WERI-Rb-1 (cell line): ENCODE measurements at places on chromosomes 13 and 19.

GRCh38 chr19:23512151-23512925, 117.1 kb upstream of the ZNF91 start:
- no peak for DNase-seq

DNA sequence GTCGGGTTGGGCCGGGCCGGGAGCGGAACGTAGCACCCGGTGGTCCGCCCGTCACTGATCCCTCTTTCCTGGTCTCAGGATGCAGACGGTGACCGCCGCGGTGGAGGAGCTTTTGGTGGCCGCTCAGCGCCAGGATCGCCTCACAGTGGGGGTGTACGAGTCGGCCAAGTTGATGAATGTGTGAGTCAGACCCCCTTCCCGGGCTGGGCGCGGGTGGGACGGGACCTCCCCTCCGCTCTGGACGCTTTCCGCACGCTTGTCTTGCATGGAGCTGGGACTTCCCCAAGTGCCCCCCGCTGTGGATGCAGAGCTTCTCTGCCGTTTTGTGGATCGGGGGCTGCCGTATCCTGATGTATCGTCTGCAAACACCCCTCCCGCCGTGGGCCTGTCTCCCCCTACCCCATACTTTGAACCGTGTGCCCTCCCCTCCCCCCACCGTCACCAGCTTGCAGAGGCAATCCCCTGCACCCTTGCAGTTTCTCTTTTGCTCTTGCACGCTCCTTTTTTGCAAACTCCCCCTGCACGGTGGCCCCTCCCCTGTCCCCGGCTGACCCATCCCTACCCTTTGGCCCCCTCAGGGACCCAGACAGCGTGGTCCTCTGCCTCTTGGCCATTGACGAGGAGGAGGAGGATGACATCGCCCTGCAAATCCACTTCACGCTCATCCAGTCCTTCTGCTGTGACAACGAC, 669 bp downstream of the GADD45B start:
- DNase-seq: peak; percentile 53

- no peak for DNase-seq
Measured at GRCh38 chr13:106331116-106331515, 204.3 kb downstream of the EFNB2 start.

DNA sequence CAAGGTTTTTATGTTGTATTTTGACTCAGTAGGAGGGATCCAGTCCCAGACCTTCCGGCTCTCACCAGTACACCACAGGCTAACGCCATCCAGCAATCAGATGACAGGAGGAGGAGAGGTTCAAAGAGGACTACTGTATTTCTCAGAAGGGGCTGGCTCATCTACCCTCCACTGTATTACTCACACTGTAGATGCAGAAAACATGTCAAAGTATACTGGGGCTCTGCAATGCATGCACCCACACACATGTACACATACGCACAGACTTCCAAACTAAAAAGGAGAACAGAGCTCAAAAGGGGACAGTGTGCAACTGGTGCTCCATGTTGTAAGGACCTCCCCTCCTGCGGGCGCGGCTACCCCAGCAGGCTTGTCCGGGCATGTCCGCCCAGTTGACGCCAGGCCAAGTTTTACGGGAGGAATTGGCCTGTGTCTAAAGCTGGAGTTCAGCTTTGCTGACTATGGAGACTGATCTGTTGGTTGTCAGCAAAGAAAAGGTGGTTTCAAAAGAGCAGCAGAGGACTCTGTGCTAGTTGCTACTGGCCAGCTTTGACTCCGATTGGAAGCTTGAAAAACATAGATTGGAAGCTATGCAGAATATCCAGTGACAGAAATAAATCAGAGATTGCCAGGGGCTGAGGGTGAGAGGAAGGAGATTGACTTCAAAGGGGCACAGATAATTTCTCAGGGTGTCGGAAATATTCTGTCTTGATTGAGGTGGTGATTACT, 314.2 kb downstream of the DLEU7 start:
- DNase-seq: peak; percentile 82

DNA sequence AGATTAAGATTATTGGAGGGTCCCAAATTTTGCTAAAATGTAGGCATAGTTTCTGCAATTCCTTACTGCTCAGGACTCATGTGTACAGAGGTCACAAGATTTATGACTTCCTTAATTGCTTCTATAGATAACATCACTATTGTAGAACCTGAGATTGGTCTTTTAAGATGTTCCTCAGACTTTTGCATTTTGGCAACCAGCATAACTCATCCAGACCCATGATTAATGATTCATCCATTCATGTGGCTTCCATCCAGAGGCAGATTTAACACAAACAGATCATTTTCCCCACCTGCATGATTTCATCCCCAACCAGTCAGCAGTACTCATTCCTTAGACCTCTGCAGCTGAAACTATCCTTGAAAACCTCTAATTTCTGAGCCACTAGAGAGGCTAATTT, 34.5 kb upstream of the CEACAM8 start:
- no peak for DNase-seq

GRCh38 chr19:19552798-19553197, 14.7 kb downstream of the CILP2 start:
- DNase-seq: peak; percentile 58

DNA sequence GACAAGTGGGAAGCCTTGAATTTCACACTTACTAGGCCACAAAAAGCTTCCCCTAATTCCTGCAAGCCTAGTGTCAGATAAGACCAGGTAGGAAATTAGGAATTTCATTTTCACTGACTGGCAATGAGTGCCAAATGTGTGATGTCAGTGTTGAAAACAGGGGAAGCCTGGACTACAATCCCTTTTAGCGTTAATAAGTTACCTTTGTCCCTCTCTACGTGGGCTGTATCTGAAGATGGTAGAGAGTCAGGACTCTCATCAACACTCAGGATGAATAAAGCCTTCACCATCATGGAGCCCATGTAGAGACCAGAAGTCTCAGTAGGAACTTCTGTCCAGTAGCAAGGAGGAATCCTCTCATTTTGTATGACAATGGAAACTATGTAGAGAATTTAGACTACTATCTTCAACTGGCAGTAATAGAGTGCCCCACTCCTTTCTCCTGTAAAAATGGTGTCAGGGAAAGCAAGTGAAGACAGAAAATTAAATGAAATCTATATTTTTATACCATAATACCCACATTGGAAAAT, 324.1 kb upstream of the KLHL1 start:
- no peak for DNase-seq

DNA sequence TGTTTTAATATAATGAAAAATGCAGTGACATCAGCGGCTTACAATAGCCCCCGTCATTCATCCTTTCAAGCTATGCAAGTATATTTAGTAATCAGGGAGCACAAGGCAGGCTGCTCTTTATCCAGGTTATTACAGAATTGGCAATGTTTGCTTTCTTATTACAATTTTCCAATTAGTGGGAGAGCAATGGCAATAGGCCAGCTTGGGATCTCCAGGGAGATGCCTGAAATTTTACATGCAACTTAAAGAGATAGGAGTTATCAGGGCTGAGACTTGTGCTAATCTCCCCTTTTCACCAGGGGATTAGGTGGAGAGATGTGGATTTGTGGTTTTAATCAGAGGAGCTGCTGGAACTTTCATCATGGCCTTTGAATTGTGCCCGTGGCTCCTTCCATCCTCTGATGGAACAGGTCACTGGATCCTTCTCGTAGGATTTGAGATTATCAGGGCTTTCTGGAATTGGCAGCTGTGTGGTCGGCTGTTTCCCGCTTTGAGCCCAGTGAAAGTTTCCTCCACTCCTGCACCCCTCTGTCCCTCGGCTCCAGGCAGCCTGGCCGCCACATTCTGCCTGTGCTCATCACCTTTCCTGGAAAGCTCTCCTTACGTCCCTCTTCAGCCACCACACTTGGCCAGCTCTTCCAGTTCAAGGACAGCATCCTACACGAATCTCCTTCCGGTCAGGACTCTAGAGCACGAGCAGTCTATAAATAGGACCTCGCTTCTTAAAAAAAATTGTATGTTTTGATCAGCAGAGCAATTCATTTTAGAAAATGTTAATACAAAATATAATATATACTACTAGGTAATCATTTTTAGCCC, 47.0 kb downstream of the CBY2 start:
- DNase-seq: peak; percentile 74

DNA sequence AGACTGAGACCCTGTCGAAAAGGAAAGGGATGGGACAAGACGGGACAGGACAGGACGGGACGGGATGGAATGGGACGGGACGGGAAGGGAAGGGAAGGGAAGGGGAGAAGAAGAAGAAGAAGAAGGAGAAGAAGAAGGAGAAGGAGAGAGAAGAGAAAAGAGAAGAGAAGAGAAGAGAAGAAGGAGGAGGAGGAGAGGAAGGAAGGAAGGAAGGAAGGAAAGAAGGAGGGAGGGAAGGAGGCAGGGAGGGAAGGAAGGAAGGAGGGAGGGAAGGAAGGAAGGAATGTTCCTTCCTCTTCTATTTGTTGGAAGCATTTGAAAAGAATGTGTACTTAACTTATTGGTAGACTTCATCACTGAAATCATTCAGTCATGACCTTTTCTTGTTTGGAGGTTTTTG, 9.6 kb upstream of the SHFL start:
- DNase-seq: no peak

GRCh38 chr19:19670070-19670551, 1.5 kb downstream of the ZNF101 start:
- DNase-seq: no peak

GRCh38 chr13:30618186-30618929, 638 bp downstream of the USPL1 start:
- peak; percentile 7 for DNase-seq

DNA sequence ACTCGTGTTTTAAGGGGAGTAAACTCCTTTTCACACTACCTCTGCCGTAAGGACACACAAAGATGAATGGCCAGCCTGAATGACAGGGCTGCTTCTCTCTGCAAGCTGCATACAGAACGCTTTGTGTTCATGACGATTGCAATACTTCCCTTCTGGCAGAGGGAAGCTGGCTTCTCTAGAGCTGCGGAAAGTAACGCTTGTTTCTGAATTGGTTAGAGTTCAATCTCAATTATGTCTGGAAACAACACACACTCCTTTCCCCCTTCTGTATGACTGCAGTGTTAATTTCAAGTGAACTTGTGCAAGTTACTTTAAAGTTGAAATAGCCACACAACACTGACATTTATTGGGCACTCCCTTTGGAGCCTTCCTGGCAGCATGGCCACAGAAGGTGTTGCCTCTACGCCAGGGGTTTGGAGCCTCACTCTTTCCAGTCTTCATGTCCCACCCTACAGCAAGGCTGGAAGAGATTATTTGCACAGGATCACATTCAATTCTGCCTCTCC, 242.6 kb downstream of the NDFIP2 start:
- no peak for DNase-seq

- no peak for DNase-seq
Measured at GRCh38 chr13:56424246-56424645, 716.5 kb upstream of the PRR20A start.

- DNase-seq: no peak
Measured at GRCh38 chr19:28601723-28602440, 611.1 kb downstream of the UQCRFS1 start.

DNA sequence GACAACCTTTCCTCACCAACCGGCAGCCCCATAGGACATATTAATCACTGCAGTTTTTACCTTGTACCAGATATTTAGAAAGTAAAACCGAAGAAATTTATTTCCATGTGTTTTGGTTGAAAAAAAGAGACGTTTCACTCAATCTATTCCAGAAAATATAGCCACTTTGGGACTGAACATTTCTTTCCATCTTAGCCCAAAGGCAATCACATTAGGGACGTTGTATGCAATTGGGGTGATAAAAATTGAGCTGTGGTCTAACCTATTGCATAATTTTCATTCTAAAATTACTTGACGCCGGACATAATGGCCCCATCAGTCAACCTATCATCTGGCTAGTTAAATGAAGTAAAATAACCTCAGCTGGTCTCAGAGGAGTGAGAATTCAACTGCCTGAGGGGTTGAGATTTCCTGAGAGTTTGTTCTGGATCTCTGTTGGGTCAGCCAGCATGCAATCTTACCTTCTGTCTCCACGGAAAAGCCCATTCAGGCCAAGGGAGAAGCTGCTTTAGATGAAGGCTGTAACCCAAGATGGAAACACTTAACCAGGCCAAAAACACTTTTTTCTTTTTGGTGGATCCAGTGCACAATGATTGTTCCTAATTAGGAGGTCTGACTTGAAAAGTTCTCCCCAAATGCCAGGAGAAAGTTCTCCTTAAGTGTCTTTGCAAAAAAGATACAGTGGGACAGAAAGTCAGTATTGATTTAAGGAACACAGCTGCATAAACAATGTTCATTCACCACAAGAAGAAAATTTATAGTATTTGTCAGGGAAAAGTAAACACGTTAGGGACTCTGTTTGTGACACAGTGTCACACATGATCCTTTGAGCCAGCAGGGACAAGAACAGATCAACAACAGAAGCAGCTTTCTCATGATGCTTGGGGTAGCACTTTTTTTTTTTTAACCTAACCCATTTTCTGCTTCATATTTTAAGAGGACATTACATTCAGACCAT, 34.1 kb downstream of the DLEU7 start:
- DNase-seq: no peak

DNA sequence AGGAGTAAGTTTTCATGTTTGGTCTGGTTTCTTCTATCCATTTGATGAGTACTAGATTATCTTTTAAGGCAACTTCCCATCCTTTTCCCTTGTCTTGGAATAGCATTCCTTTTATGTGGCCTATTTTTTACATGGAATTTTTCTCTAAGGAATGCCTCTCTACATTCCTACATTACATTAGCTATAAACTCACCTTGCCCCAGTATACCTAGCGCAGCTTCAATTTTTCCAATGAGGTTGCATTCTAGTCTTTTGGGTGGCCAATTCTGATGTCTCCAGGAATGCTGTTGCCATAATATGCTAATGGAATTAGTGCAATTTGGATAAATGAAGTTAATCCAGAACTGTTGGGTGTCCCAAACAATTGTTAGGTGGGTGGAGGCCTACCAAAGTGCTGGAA, 33.8 kb downstream of the KBTBD6 start:
- DNase-seq: no peak

GRCh38 chr19:16315825-16316505, 8.7 kb upstream of the KLF2 start:
- no peak for DNase-seq

GRCh38 chr19:45103156-45103507, 10.2 kb downstream of the PPP1R37 start:
- DNase-seq: no peak

GRCh38 chr19:27997069-27997468, 1215.9 kb downstream of the UQCRFS1 start:
- no peak for DNase-seq

DNA sequence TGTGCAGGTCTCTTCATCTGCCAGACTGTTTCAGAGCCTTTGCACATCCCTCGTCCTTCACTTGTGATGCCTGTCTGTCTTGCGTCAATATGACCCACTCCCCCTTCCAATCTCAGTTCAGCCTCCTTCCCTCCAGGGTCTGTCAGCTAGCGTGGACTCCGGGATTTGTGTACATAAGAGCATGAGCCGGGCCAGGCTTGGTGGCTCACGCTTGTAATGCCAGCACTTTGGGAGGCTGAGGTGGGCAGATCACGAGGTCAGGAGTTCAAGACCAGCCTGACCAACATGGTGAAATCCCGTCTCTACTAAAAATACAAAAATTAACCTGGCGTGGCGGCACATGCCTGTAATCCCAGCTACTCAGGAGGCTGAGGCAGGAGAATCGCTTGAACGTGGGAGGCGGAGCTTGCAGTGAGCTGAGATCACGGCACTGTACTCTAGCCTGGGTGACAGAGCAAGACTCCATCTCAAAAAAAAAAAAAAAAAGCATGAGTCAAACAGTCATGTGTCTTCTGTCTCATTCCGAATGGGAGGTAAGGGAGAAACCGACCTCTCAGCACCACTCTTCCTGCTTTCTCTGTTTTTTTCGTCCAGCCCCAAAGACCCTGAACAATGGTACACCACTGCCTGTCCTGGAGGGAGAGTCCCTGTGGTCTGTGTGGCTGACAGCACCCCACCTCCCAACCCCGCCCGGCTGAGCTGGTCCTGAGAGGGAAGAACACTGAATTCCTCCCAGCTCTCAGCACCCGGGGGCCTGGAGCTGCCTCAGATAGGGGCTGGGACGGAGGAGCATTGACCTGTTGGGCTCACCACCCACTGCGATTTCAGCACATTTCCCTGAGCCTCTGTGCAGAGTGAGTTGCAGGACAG, 2.4 kb upstream of the SIGLEC9 start:
- DNase-seq: no peak
